ENCODE measurements at places on chromosomes 5 and 9.

DNA sequence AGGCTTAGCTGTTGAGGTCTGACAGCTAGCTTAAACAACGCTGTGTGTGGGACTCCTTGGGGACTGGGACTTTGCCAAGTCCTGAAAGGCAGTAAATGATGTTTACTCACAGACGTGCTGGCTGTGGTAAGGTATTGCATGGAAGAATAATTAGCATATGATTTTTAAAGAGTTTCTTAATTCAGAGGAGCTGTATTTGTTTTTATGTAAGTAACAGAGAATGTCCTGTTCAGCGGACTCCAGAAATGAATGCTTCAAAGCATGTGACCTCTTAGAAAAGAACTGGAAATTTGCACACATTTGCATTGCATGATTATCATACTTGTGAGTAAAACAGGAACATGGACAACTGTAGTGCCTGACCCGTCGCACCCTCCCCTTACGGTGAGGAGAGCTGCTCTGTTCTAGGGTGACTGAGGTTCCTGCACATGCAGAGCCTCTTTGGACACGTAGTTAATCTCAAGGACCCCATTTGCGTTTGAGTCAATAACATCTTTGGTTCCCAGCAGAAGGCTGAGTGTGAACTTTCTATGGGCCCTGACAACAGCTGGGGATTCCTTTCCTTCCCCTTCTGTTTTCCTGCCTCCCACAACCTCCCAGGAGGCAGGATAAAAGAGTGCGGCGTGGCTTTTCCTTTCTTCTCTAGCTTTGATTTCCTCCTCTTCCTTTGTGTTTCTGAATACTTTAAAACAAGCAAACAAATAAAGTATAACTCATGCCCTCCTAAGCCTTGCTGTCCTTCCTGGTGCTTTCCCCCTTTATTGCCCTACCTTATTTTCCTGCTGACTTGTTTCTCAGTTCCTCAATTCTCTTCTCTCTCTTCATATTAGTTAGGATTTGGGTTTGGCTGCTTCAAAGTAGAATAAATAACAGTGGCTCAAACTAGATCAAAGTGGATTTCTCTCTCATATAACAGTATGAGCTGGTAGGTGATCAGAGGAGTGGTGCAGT lies 157.2 kb upstream of the CD180 start:
- peak; percentile 80 for DNase-seq

GRCh38 chr9:20478786-20479185 lies 143.5 kb downstream of the MLLT3 start:
- no peak for DNase-seq

DNA sequence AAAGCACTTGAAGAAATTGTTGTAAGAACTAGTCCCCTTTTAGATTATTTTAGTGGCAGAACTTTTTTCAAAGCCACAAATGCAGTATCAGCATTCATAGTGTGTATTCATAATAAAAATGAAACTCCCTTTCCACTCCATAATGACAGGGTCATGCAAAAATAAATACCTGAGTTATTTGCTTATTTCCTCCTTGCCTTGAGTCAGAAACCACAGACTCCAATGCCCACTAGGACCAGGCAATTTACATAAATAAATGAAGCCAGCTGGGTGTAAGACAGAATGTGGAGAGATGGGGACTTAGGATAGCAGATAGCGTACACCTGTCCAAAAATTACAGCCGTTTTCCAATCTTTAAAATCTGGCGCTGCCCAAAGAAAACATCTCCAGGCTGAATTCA lies 417.8 kb downstream of the TMEM161B start:
- no peak for DNase-seq

- DNase-seq: no peak
Observed at GRCh38 chr5:173158366-173158765, 14.0 kb downstream of the BNIP1 start.

DNA sequence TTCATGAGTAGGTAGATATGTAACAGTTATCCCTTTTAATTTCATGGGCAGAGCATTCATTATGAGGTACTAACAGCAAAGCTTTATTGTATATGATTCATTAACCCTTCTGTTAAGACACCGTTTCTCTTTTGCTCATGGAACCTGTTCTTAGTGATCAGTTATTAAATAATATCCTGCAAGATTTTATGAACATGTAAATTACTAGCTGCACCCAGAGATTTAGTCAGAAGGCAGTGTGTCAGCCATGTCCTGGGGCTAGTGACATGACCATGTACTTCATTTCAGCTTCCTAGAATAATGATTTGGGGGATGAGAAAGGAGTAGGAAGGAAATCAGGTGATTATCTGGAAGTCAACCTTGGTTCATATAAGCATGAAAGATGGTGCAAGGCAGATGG lies 7.0 kb downstream of the MAST4 start:
- no peak for DNase-seq

DNA sequence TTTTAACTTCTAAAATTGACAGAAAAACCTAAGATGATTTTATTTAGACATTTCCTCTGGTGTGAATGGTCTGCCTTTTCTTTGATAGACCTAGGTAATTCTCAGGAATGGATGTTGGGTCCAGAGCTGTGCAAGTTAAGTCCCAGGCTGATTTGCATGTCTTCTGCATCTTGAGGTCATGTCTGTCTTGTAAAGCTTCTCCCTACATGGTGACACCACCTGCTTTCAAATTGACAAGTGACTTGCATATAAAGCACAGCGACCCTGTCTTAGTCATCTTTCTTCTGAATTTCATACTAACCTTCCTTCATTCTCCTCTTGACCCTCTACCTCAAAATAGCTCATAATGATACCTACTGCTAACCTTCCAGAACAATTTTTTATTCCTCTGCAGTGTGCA lies 29.2 kb downstream of the OSTF1 start:
- DNase-seq: no peak

GRCh38 chr9:136620441-136621018 lies 42.2 kb upstream of the EGFL7 start:
- no peak for DNase-seq

DNA sequence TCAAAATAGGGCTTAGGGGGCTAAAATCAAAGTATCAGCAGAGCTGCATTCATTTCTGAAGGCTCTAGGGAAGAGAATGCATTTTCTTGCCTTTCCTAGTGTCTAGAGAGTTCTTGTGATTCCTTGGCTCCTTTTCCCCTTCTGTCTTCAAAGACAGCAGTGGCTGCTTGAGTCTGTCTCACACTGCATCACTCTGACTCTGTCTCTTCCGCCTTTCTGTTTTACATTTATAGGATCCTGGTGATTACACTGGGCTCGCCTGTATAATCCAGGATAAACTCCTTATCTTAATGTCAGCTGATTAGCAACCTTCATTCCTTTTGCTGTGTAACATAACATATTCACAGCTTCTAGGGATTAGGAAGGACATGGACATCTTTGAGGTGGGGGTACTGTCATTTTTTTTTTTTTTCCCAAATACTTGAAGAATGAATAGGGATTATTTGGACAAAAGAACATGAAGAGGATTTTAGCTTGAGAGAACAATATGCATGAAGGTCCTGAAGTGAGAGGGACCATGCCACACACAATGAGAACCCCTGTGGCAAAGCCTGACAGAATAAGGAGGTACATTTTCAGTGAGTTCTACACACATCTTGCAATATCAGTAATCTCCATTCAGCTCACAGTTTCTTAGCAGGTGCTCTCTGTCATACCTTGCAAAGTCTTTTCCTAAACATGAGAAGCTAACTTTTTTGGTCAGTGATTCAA lies 267.6 kb downstream of the FAM170A start:
- DNase-seq: no peak

DNA sequence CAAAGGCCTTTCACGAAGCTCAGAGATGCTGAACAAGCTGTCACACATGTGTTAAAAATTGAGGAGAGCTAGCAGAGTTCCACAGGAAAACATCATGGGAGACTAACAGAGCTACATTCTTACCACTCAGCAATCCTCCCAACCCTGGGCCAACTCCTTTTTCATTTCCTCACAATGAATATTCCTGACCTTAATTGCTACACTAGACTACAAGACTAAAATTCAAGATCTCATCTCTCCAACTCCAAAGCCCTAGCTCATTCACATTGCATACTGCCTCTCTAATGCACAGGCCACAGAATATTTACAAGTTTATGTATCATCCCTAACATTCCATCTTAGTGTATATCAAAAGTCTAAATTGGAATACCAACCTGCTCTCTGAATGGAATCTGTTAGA lies 21.2 kb downstream of the ERMP1 start:
- no peak for DNase-seq

GRCh38 chr9:93098236-93098946 lies 2.4 kb downstream of the CARD19 start:
- DNase-seq: no peak

DNA sequence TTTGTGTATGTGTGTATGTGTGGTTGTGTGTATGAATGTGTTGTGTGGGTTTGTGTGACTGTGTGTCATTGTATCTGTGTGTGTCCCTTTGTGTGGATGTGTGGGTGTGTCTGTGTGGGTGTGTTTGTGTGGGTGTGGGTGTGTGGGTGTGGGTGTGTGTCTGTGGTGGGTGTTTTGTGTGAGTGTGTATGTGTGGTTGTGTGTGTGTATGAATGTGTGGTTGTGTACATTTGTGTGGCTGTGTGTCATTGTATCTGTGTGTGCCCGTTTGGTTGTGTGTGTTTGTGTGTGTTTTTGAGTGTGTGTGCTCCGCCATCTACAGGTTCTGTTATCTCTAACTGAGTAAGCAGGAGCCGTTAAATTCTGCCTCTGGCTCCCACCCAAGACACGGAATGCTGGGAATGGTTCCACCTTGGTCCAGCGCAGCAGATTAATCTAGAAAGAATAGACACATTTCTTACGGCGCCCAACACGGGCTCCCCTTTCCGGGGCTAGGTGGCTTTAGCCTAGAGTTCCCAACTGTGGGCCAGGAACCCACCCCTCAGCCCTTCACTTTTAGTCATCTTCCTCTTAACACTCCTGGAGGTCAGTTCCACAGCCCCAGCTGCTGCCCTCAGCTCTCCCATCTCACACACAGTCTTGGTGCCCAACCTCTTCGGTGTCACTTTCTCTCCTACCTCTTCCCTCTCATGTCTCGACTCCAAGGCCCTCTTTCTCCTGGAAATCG lies 197.1 kb downstream of the TTLL11 start:
- no peak for DNase-seq

- DNase-seq: no peak
Observed at GRCh38 chr9:105114964-105115728, 129.3 kb upstream of the SLC44A1 start.

GRCh38 chr9:87875060-87875459 lies 7.6 kb upstream of the SPATA31E1 start:
- DNase-seq: no peak

- no peak for DNase-seq
Observed at GRCh38 chr9:136255896-136256890, 10.6 kb upstream of the QSOX2 start.

- no peak for DNase-seq
Observed at GRCh38 chr9:80223897-80224296, 652.1 kb downstream of the TLE4 start.

DNA sequence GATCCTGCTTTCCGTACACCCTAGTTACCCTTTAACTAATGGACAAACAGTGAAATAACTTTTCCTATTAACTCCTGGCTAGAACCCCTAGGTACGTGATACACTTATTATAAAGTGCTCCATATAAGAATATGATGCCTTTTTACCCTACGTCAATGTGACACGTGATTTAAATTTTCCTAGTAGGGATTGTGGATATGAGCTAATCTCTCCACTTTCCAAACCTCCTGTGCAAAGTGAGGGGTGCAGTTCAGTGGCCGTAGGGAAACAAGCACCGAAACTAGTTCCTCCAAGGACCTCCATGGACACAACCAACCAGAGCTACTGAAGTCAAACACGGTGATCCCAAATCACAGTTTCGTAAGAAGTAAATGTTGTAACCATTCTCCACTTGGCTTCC lies 19.3 kb downstream of the NFIB start:
- no peak for DNase-seq

- no peak for DNase-seq
Observed at GRCh38 chr5:30001826-30002225, 1191.7 kb upstream of the CDH6 start.

DNA sequence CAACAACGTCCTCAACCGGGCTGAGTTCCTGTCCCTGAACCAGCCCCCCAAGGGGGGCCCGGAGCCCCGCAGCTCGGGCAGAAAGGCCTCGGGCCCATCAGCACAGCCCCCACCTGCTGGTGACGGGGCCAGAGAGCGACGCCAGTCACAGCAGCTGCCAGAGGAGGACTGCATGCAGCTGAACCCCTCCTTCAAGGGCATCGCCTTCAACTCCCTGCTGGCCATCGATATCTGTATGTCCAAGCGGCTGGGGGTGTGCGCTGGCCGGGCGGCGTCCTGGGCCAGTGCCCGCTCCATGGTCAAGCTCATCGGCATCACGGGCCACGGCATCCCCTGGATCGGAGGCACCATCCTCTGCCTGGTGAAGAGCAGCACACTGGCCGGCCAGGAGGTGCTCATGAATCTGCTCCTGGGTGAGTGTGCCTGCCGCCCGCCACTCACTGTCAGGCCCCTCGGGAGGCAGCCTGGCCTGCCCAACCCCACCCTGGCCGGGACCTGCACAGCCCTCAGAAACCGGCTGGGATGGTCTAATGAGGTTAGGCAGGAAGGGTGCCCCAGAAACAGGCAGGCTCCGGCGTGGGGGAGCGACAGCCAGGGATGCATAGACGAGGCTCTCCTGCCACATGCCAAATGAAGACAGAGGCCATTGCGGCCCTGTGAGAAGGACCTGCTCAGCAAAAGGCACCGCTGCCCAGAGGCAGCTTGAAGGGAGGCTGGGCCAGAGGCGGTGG lies 678 bp downstream of the PLPP7 start:
- DNase-seq: no peak

DNA sequence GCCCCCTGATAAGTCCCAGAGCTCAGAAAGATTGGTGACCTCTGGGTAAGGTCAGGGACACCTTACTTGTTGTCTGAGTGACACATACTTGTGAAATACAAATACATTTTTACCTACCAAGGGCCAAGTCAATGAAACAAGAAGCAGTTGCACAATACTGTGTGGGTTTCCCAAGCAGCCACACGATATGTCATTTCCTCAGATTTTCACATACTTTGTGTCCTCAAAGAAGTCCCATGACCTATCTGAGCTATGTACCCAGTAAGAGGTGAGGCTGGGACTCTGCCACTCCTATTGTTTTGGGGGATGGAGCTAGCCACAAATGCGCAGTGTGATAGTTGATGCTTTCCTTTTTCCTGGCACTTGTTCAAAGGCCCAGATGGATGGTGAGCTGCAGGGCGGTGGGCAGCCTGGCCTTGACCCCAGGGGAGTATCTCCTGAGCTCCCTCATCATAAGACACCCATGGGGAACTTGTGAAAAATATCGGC lies 4.8 kb upstream of the SLC25A51 start:
- DNase-seq: no peak

DNA sequence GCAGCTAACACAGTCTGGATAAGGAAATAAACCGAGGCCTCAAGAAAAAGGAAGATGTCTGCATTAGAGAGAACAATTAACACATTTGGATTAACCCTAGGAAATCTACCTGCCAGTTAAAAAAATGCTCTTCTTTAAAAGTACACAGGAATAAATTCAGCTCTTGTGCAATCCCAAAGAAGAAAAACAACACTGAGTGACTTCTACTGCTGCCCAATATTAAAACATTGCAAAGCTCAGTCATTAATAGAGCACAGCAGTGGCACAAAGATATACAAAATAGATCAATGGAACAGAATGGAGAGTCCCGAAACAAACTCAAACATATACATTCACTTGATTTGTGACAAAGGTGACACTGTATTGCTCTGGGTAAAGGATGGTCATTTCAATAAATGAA lies 119.7 kb downstream of the GNAQ start:
- DNase-seq: no peak

All from NCI-H1436 treated with DMSO at 0.1 percent for 48 hours (cell line).